Thoracic aorta (tissue), 2 donors: ENCODE measurements at places on chromosomes 4 and X. TPM values are rescaled to one million over a fixed set of nuclear protein-coding genes. Genes with fewer than 3 reads are reported as not detected.

DNA sequence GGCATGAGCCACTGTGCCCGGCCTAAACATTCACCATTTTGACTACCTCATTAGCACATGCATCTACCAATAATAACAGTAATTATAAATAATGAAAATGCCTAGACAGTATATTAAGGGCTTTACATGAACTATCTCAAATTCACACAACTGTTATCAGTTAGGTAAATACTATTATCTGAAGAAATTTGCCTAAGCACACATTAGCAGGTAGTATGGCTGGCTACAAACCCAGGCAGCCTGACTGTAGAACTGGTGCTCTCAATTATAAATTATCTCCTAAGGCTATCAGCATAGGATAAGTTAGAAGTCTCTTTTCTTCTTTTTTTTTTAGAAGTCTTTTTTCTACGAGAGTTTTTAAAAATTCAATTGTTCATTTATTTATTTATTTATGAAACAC lies 14.1 kb upstream of the CXorf38 start:
- DNase-seq, result no peak

- DNase-seq, result no peak
These were observed 250.8 kb downstream of the ARHGAP24 start for GRCh38 chr4:85725721-85726170.

- no peak for DNase-seq
These were observed 4.0 kb downstream of the SLC2A9 start for GRCh38 chr4:10017037-10017893.

Gene MAD2L1
- 0.49 TPM for total RNA-seq

Gene CXCL6
- total RNA-seq, result not detected

Gene PI4K2B
- 11.8 TPM for total RNA-seq

Gene RBBP7
- 71.2 TPM for total RNA-seq
